ENCODE measurements at places on chromosomes 12 and 14. TPM values are rescaled to one million over a fixed set of nuclear protein-coding genes. Genes with fewer than 3 reads are reported as not detected.

GRIP1 gene
- total RNA-seq: under 0.01 TPM

KRT73 gene
- total RNA-seq: not detected

RAD9B gene
- 0.59 TPM for total RNA-seq

TMPRSS12 gene
- not detected for total RNA-seq

CLEC9A gene
- total RNA-seq: not detected

POTEG gene
- not detected for total RNA-seq

P2RX7 gene
- total RNA-seq: 1.8 TPM

MYRFL gene
- not detected for total RNA-seq

FGD4 gene
- total RNA-seq: 7.0 TPM

NGB gene
- not detected for total RNA-seq

TAS2R9 gene
- total RNA-seq: not detected

CLEC1B gene
- not detected for total RNA-seq

TTC9 gene
- under 0.01 TPM for total RNA-seq

MUCL1 gene
- total RNA-seq: not detected

EIF5 gene
- 163 TPM for total RNA-seq

OVCH1 gene
- 0.98 TPM for total RNA-seq

RASSF8 gene
- total RNA-seq: 69.4 TPM

TTC7B gene
- total RNA-seq: 22.7 TPM

RAB35 gene
- total RNA-seq: 24.6 TPM

SMCO3 gene
- not detected for total RNA-seq

NTS gene
- not detected for total RNA-seq

LRIG3 gene
- 50.7 TPM for total RNA-seq

PAPLN gene
- total RNA-seq: 4.8 TPM

IL23A gene
- total RNA-seq: 0.20 TPM

PTHLH gene
- total RNA-seq: 0.73 TPM

MAX gene
- total RNA-seq: 45.0 TPM

INHBC gene
- under 0.01 TPM for total RNA-seq

Data from subcutaneous preadipocyte (primary cell).